ENCODE measurements at places on chromosomes 16 and 17.

DNA sequence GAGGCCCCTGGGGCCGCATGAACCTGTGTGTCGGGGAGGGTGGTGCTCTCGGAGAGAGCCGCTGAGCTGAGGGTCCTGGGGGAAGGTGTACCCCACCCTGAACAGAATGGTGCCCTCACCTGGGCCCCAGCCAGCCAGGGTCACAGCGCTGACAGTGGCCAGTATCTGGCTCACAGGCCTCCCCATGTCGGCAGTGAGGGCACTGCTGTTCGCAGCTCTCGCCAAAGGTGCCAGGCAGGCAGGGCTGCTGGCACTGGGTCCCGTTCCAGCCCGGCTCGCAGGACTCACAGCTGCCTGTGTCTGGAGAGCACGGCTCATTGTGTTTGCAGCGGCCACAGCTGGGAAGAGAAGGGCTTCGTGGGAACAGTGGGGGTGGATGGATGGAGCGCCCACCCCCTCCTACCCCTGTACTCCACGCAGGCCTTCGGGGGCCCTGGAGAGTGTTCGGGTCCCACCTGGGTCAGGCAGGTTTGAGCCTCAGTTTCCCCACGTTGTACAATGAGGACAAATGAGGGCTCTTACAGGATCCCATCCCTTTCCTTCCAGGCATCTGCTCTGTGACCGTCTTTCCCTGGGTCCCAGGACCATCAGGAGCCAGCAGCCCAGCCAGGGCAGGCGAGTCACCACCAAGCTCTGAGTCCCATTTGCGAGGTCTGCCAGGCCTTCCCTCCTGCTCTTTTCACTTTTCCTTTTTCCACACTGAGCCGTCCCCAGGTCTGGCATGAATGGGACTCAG is 5.0 kb downstream of the SCARF1 start:
- DNase-seq = no peak

DNA sequence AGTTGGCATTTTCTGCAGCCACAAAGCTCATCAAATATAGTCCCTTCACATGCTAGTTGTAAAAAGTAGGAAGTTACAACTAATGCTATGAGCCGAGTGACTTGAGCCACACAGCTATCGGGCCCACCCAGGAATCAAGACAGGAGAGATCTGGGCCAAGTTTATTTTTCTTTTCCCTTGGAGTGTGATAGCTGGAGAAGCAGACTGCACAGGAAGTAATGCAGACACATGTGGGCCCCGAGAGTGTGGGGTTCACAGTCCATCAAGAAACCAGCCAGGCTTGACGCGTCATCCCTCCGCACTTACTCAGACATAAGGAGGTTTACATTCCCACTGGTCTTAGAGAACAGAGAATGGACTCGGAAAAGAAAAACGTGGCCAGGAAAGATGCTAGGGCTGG is 403.1 kb upstream of the CDH11 start:
- DNase-seq = no peak

DNA sequence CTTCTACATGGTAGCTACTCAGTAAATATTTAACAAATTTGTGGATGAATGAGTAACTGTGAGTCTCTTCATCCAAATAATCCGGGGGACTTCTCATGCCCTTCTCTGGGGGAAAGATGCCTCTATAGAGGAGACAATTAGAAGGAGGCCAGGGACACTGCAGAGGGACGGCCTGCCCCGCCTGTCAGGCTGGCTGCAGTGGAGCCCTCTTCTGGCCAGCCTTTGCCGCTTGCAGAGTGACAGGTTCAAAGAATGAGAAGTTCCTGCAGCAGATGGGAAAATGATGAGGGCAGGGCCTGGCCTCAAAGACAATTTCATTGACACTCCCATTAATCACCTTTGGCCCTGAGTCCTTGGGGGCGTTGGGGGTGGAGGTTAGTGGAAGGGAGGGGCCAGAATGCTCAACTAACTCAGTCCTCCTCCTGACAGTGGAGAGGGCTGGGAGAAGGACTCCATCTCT is 339.0 kb downstream of the MAF start:
- no peak for DNase-seq

DNA sequence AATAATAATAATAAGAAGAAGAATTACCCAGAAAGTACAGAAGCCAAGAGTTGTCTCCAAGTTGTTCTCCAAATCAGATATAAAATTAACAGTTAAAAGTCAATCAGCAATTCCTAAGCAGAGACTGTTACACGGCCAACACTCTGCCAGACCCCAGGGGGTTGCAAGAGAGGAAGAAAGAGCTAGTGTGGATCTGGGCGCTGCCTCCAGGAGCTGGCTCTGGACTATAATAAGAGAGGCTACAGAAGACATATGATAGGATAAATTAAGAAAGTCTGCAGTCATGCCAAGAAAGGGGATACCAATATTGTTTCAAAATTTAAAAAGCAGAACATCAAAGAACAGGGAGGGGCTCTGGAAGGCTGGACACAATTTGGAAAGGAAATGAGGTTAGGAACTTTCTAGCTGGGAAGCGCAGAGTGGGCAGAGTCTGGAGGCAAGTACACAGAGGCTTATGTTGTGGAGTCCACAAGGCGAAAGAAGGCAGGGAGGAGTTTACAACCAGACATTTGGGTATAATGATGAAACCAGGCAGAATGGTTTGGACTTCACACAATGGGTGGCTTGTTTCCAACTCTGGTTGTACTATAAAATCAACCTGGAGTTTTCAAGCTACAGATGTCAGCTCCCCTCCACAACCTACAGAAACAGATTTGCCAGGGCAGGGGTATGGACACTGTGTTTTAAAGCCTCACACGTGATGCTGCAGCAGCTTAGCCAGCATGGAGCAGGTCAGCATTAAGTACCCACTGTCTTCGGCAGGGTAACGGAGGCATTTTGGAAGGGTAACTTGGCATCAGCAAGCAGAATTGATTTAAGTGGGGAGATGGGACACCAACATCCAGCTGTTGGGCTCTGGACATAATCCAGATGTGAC is 49.4 kb downstream of the SLC39A11 start:
- no peak for DNase-seq

DNA sequence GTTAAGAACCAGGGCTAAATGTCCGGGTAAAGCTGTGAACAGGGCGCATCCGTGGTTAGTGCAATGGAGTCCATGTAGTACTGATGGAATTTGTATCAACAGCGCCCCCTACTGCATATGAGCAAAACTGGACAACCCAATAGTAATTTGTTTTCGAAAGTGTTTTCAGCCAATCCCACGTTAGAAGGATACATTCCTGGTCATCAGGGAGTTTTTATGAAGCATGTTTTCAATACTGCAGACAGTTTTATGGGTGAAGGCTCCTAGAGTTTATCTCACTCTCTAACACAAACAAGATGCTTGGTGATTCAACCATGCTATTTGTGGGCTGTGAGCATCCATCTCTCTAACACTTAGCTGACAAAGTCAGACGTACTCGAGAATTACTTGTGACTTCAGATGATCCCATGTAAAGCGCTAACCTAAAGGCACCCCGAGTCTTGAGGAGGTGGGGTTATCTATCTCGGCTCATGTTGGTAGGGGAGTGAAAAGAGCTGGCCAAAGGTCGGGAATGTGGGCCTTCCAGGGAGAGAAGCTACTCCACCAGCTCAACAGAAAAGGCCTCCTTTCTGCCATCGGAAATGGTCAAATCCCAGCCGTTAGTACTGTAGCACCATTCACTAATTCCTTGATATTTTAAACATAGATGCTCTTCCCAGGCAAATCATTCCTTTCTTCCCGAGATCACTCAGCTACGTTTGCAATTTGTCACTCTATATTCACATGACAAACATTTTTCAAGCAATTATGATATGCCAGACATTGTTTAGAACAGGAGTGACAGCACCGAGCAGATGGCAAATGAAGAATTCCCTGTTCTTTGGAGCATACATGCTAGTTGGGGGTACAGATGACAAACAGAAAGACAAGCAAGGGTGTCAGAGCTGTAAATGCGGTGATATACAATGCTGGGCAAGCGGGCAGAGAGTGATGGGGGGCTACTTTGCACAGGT is 46.9 kb upstream of the HNF1B start:
- DNase-seq = no peak

GRCh38 chr17:42680331-42680808 is 1.3 kb downstream of the CCR10 start:
- no peak for DNase-seq

DNA sequence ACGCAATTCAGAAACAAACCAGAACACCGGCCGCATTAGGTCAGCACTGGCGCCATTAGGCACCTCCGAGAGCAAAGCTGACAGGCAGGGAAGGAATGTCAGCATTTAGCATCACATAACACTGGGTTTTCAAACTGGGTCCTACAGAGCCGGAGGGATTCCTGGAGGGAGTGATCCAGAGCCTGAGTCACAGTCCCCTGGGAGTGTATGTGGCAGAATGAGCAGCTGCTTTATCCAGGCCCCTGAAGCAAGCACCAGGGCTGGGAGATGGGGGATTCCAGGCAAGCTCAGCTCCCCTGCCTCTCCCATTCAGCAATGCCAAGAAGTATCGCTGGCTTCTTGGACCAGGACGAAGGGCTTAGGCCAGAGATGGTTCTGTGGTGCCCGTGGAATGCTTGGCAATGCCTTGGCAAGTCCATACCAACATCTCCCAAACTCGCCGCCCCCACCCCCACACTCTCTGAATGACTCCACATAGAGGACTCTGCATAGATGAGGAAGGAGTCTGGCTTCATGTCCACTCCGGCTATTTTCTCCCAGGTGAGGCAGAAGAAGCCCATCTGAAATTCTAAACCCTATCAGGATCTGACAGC is 20.4 kb downstream of the GAS7 start:
- DNase-seq = no peak

DNA sequence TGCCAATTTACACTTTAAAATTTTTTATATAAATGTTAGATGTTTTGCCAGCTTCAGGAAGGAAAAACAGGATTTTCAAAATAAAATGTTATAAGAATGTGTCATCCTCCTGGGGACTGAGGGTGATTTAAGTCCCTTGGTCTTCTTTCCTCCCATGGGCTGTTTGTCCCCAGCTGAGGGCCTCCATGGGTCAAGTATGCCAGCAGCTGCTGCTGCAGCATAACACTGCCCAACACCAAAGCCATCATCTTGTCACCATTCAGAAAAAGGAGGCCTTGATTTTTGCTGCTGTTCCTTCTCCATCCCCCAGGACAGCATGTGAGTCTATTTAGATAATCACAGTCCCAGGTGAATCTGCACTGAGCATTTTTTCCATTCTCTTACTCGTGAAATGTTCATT is 188.5 kb downstream of the LGALS9B start:
- DNase-seq = no peak

DNA sequence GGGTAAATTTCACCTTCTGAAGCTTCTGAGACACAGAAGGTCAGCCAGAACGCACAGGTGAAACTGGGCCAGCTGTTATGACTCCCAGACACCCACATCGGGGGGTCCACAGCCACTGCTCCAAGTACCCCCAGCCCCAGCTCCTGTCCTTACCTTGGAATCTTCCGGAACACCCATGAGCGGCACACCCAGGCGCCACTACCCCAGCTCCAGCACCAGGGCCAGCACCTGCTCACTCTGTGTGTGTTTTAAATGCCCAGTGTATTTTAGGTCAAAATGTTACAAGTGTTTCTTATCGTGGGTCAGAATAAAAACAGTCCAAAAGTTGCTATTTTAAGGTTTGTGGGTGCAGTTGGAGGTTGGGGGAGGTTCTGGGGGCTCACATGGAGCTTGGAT is 116.3 kb downstream of the RMI2 start:
- no peak for DNase-seq

DNA sequence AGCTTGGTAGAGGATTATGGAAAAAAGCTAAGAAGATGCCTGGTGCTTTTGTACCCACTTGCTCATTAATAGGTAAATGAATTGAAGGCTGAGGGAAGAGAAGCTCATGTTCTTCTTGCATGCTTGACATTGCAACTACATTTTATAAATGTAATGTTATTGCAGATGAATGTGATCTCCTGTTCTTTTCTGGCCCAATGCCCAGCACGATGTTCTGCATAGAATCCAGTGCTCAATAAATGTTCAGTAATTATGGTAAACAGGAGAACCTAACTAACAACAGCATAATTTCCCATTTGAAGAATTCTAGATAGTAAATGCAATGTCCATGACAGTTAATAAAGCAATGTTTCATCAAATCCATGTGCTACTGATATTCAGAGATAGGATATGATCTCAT is 638.2 kb upstream of the SOX9 start:
- DNase-seq = no peak

- no peak for DNase-seq
These were observed 12.2 kb upstream of the CXCL16 start for GRCh38 chr17:4751932-4752331.

DNA sequence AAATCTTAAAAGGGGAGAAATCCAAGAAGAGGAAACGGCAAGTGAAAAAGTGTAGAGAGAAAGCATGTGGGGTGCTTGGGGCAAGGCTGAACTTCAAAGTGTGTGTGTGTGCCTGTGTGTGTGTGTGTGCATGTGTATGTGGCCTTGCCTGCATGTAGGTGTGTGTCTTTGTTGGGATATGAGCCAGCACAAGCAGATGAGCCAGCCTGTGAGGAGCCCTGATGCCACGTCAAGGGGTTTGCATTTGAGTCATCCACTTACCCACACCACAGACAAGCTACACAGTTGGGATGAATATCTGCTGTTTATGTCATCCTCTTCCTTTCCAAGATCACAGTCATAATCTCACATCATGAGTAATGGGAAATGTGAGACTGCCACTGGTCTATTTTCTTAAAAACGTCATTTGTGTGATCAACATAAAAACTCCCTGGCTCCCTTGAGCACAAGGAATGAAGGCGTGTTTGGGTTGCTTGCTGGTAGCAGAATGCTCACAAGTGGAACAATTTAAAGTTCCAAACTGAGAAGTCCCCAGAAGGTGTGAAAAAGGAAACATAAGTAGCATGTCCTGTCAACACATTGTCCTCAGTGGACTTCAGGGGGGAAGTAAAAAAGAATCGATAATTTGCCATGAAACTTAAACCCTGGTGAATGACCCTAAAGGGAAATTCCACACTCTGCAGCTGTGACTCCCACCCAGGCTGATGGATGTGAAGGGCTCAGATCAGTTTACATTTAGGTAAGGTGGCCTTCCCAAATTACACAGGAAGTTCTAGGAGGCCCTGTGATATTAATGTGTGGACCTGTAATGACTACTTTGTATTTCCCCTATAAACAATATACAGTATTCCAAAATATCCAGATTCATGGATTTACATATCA is 14.7 kb downstream of the KCTD19 start:
- peak; percentile 84 for DNase-seq

GRCh38 chr16:28910086-28911031 is 14.7 kb downstream of the RABEP2 start:
- no peak for DNase-seq

- DNase-seq = no peak
These were observed 13.5 kb downstream of the NME3 start for GRCh38 chr16:1757714-1758461.

DNA sequence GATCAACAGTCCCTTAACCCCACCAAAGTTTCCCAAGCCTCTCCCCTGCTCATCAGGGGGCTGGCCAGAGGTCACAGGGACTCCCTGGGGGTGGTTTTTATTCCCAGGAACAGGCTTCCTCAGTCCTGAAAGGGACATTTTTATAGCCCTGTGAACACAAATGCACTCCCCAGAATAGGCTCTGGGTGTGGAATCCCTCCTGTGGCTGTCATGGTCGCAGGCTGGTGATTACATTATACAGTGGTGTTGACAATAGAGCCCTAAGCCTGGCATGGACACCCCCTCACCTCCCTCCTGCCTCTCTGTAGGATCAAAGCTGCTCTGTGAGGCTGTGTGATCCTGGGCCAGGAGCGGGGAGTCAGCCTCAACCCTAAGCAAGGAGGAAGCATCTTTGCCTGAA is 1.4 kb upstream of the CA4 start:
- DNase-seq = no peak

All from stimulated activated CD4-positive, alpha-beta T cell treated with anti-CD3 and anti-CD28 coated beads, Interleukin-12 subunit alpha, Interleukin-12 subunit beta, amount 100 ng/mL, for 24 hours (primary cell).